EH (cell line): ENCODE measurements at places on chromosomes 6 and 20.

GRCh38 chr6:24996269-24996836, 60.6 kb upstream of the RIPOR2 start:
- DNase-seq = no peak

GRCh38 chr6:166336847-166337246, 5.5 kb downstream of the SFT2D1 start:
- DNase-seq = no peak

DNA sequence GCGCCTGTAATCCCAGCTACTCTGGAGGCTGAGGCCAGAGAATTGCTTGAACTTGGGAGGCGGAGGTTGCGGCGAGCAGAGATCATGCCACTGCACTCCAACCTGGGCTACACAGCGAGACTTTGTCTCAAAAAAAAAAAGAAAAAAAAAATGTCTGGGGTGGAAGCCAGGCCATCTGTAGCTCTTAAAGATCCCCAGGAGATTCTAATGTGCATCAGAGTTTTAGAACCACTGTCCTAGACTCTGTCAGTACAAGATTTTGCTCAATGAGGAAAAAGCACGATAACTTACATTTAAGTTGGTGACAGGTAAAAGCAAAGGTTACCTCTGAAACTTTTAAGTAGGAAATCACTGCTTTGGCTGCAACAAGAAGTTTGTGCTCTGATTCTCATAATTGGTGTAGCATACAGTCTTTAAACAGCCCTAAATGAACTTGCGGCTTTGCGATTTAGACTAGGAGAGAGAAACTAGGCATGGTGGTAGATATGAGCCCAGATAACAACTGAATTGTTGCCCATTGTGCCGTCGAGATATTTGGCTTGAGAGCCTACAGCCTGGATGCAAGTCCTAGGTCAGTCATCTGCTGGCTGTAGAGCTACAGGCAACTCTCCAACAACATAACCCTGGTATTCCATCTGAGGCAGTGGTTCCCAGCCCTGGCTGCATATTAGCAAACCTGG, 67.2 kb downstream of the BACH2 start:
- no peak for DNase-seq

DNA sequence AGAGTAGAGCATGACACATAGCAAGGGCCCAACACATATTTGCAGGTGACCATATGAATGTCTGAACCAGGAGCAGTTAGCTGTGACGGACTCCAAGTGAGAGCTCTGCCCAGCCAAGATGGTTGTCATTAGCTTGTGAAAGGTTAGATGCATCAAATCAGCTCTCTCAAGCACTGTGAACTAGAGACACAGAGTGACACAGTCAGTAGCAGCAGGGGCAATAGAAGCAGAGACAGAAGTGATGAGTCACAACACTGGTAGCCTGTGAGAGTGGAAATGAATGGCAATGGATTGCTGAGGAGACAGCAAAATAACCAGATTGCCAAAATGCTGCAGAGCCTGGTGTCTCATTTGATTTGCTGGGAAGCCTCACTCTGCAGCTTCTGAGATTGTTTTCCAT, 558.9 kb downstream of the PKHD1 start:
- DNase-seq = no peak

- DNase-seq = no peak
Measured at GRCh38 chr20:17236766-17237165, 9.9 kb downstream of the PCSK2 start.

DNA sequence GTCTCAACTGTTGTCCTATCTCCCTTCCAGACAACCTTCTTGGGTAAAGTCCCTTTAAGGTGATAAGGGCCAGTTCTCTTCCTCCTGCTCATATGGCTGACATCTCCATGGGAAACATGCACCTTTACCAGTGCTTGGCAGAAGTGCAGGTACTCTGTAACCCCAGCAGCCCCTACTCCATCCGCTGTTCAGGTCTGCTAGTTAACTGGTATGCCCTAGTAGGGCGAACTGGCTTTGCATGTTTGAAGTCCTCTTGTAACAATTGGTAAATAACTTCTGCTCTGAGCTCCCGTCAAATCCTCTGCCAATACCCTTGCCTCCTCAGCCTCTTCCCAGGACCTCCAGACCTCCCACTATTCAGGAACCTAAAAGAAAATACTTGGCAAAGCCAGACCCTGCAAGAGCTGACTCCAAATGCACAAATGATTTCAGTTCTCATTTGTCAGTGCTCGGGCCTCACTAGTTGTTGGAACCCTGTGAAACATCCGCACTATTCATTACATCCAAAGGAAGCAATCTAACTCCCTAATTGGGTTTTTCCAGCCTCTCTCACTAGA, 703.7 kb downstream of the MAFB start:
- DNase-seq = no peak

DNA sequence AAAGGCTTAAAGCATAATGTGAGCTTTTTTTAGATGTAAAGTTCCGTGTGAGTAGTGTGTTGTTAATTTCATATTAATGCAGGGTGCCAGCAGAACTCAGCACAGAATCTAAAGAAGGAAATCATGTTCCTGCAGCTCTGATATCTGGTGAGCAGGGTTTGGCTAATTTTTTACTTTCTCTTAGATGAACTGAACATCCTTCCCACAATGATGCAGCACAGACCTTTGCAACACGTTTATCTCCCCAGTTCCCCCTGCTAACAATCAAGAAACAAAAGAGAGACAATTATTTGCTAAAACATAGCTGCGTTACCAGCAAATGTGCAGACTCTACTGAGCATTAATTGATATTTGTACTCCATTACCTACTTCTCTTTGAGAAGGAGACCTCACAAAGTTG, 39.1 kb upstream of the ATXN1 start:
- DNase-seq = no peak

DNA sequence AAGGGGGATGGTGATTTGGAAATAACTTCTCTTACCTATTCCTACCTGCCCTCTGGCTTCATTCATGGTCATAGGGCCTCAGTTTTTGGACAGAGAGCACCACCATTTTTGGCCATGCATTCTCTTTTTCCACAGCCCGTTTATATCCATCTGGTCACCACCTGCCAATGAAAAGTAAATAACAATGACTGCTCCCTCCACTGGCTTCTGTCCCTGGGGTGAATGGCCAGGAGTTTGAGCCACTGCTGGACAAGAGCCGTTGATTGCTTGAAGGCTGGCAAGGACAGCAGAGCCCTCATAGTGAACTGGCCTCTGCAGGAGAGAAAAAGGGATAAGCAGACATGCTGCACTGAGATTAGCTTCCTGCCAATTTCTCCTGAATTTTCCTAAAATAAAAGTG, 261.8 kb downstream of the ADGB start:
- DNase-seq = no peak

- no peak for DNase-seq
Measured at GRCh38 chr6:7201444-7201731, 93.6 kb downstream of the RREB1 start.

- no peak for DNase-seq
Measured at GRCh38 chr6:15309611-15310283, 63.9 kb downstream of the JARID2 start.

- DNase-seq = no peak
Measured at GRCh38 chr6:151059612-151060095, 180.1 kb upstream of the AKAP12 start.

DNA sequence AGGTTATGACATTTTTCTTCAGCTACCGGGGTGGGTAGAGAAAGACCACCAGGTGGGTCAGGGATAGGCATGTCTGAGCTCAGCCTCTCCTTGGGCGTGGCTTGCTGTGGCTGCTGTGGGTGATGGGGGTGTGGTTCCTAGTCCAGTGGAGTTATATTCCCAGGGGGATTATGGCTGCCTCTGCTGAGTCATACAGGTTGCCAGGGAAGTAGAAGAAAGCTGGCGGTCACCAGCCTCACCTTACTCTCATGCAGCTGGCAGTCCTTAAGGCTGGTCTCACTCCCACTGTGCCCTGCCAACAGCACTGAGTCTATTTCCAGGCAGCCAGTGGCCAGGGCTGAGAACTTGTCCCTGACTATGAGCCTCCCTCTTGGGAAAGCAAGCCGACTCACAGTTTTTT, 130.0 kb downstream of the SCP2D1 start:
- DNase-seq = no peak

DNA sequence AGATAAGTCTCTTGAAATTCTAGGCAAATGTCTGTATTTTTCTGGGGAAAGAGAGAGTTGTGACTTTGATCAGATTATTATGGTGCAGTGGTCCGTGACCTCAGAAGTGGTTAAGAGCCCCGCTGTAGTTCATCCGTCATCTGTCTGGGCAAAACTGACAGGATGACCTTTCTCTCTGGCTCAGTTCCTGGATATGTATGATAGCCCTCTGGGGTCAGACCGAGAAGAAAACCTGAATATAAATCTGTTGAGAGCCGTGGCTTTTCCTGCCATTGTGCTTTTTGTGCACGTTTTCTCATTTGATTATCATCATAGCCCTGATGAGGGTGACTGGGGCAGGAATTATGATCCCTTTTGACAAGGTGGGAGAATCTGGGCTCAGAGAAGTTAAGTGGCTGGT, 26.5 kb downstream of the GHRH start:
- DNase-seq = no peak

DNA sequence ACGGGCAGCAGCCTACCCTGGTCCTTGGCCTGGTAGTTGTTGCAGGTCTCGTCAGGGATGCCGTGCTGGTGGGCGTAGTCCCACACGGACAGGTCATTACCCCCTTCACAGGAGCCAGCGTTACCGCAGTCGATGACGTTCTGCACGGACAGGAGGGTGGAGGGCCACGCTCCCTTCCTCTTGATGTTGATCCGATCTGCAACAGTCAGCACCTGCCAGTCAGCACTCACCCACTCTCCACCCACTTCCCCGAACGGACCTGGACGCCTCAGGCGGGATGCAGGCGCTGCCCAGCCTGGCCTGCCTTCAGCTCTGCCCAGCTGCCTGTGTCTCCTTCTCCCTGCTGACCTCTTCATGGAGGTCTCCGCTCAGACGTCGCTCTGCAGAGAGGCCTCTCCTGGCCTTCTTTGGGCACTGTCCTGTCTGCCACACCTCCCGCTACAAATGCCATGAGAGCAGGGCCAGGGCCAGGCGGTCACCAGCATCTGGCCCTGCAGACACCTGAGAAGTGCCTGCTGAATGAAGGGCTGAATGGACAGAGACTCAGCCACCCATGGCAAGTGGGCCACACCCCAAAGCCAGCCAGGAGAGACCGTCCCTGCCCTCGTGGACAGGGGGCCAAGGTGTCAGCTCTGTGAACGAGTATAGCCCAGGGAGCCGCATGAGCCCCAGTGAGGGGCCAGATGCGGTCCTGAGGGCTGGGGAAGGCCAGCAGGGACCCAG, 5.4 kb downstream of the CTSZ start:
- DNase-seq = no peak

DNA sequence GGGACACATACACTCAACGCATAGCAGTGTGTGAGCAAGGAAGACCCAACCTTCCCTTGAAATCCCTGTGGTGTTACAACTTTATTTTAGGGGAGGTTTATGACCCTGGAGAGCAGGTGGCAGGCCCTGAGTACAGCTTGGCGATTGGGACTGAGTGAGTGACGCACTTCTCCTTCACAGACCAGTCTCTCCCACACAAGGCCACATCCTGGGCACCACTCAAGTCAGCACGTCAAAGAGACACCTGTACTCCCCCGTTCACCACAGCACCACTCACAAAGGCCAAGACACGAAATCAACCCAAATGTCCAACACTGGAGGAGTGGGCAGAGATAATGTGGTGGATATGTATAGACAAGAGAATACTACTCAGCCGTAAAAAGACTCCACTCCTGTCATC, 57.0 kb upstream of the FRMD1 start:
- no peak for DNase-seq

- peak; percentile 5 for DNase-seq
Measured at GRCh38 chr6:115969207-115969929, 91.3 kb downstream of the FRK start.
